Stimulated activated CD8-positive, alpha-beta memory T cell treated with anti-CD3 and anti-CD28 coated beads, Interleukin-2, amount 100 ng/mL, for 1 hour (primary cell): ENCODE measurements at places on chromosomes 11 and 22.

DNA sequence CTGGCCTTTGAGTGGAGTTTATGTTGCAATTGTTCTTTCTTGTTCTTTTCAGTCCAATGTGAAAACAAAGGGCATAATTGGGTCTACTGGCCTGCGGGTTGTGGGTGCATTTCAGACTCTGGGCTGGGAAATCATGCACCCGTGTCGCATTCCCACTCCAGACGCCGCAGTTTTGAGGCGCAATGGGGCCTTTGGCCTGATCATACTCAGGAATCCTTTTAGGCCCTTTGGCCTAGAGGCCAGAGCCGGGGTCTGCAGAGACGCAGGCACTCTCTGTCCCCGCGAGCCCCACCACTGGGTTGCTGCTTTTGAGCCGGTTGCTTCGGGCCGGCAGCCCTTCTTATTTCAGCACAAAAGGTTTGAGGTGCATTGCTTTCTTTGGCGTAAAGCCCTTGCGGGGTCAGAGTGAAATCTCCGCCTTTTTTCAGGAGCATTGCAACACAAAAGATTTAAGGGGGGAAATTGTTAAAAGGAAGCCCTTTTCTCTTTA lies 48.4 kb upstream of the DBX1 start:
- DNase-seq: no peak

DNA sequence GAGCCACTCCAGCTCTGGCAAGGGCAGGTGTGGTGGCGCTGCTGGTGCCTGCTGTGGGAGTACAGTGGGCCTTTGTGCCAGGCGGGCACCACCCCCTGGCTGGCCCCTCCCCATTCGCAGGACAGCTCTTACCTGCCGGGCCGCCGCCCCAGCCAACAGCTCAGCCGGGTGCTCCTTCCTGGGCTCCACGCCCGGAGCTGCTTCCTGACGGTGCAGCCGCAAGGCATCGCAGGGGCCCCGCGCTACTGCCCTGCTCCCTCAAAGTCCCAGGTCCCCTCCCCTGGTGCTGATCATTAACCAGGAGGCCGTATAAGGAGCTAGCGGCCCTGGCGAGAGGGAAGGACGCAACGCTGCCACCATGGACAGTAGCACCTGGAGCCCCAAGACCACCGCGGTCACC lies at the start of gene SLC5A1:
Gene SLC5A1, plus strand, starts transcription at position 338 of the 400 bp plus-strand sequence. Its CDS starts 21 bp downstream, at position 359.
- DNase-seq: no peak

DNA sequence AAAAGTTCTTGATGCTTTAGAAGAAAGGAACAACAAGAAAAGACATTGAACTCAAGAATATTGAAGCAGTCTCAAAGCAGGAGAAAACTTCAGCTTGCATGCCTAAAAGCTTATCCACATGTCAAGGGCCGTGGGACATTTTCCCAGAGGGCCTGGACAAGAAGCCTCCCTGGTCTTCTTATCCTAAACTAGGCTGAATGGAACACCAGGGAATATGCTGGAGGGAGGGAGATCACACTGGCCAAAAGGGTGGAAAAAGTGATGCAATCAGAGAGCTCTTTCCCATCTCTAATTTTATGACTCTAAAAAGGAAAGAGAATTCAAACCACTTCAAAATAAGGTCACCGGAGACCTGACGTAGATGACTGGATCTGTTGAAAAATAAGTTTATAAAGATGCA lies 107.2 kb downstream of the MPPED2 start:
- DNase-seq: no peak

GRCh38 chr11:66315921-66316811 lies 678 bp downstream of the CD248 start:
- DNase-seq: no peak

GRCh38 chr11:33723238-33723881 lies 12.9 kb downstream of the CD59 start:
- DNase-seq: no peak

- no peak for DNase-seq
Measured at GRCh38 chr11:101840704-101841103, 74.1 kb upstream of the CEP126 start.

DNA sequence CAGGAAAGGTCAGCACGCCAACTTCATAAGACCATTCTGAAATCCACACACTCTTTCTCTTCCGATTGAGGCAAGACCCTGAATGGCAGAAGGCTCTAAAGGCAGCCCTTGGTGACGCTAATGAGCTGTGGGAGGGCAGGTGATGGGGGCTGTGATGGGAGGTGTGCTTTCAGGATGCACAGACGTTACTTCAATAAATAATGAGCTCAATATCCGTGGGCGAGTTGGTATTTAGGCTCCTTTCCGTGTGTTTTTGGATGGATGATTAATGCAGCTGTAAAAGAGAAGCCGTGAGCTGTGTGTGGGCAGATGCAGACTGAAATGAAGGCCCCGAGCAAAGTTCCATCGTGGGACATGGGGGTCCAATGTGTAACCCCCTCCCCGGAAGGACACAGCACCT lies 130.6 kb upstream of the CSNK2A3 start:
- no peak for DNase-seq

DNA sequence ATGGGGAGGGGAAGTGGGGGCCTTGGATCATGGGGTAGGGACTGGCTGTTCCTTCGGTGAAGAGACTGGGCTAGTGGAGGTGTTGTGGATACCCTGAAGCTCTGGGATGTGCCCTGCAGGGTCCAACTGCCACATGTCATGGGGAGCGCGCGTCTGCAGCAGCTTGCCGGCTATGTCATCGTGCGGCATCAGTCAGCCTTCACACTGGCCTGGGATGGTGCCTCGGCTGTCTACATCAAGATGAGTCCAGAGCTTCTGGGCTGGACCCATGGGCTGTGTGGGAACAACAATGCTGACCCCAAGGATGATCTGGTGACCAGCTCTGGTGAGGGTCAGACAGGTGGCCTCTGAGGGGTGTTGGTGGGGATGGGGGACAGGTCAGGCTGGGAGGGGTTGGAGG lies 9.9 kb downstream of the OTOG start:
- DNase-seq: no peak

- no peak for DNase-seq
Measured at GRCh38 chr11:126404367-126404766, 48.9 kb downstream of the ST3GAL4 start.

GRCh38 chr22:45905326-45905923 lies 71.5 kb downstream of the WNT7B start:
- no peak for DNase-seq

GRCh38 chr11:114399490-114400215 lies 658 bp downstream of the C11orf71 start:
- DNase-seq: no peak

DNA sequence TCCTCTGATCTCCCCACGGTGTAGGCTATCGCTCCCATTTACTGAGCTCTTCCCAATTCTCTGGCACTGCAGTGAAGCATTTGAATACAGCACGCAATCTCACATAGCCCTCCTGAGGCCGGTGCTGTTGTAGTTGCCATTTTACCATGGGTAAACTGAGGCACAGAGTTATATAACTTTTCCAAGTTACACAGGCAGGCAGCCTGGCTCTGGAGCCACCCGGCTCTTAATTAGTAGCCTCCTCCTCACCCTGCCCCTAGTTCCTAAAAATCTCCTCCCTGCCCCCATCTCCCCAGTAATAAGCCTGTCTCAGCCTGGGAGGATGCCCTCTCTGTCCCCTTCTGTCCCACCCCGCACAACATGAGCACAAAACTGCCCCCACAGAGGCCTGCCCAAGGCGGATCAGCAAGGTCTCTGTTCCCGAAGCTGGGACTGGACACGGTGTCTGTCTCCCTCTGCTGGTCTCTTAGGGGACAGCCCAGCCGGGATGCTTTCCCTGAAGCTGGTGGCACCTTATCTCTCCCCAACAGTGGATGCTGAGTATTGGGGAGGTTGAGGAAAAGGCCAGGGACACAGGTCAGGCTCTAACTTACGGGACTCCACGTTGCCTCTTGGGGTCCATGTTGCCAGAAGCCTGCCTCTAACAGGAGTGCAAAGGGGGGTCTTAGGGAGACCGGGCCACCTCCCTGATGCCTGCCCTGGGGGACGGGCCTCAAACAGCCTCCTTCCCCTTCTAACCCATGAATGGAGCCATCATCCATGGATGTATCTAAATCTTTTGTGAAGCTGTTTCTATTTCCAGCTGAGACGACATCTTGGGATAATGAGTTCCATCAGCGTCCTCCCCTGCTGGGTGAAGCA lies 9.1 kb upstream of the CLCF1 start:
- peak; percentile 75 for DNase-seq

DNA sequence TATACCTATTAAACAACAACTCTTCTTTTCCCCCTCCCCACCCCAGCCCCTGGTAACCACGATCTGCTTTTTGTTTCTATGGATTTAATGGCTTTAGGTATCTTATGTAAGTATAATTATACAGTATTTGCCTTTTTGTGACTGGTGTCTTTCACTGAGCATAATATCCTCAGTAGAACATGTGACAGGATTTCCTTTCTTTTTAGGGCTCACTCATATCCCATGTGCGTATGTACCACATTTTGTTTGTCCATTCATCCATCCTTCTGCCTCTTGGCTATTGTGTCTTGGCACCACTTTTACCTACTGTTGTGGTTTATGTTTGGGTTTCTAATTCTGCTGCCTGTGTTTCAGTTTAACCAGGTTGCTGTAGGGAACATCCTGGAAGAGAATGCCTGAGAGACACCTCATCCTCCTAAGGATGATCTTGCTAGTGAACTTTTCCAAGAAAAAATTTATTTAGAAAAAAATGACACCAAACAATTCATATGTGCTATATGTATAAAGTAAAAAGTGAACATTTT lies 77.6 kb upstream of the SESN3 start:
- DNase-seq: no peak

DNA sequence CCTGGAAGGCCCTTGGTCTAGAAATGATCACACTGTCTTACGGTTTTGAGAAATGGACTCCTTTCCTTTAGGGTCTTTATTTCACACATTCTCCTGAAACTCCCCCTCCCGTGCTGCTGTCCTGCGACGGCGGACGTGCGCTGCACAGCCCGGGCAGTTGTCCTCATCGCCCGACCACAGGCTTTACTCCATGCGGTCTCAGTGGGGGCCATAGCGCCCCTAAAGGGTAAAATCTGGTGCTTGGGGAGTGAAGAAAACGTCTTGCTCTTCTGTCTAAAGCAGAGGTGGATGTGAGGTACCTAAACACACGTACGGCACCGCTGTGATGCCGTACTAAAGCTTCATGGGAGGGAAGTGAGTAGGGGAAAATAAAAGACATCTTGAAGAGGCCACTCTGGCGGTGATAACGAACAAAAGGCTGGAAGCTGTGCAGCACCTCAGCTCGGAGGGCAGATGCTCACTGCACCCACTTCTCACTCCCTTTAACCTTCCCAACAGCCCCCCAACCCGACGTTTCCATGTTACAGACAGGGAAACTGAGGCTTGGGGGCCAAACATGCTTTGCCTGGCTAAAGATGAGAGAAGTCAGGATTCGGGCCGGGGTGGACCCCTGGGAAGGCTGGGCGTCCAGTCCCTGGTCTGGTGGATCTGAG lies 22.6 kb downstream of the MPPED1 start:
- DNase-seq: no peak

GRCh38 chr22:20464096-20464614 lies 26.5 kb upstream of the SCARF2 start:
- DNase-seq: peak; percentile 30

- no peak for DNase-seq
Measured at GRCh38 chr11:71237853-71238252, 14.5 kb downstream of the SHANK2 start.

DNA sequence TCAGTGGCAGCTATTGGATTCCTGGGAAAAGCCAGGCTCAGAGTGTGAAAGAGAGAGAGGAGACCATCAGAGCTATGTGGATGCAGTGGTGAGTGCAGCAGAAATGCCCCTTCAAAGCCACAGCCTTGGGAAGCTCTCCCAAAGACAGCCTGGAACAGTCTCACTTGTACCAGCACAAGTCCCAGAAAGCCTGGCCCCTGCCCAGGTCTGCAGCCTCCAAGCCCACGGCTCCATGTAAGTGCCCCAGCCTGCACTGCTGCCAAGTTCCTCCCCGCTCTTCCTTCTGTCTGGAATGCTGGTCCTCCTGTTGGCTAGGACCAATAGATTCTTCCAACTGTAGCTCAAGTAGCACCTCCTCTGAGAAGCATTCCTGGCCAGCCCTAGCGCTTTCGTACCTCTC lies 539.7 kb downstream of the MIAT start:
- DNase-seq: no peak

DNA sequence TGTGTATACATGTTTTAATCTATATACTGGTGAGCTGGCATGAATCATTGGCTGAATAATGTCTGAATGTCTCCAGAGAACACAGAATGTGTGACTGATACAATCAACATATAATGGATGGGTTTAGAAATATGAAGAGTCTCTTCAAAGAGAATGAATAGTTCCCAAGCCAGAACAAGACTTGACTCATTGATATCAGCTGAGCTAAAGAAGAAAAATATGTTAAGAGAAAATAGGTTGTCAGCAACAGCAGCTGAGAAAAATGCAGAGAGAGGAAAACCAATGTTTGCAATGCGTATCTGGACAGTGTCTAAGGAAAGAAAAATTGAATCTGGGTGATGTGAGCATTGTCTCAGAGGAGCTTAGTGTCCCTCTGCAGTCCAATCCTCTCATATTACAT lies 1281.8 kb upstream of the TENM4 start:
- DNase-seq: no peak

- DNase-seq: no peak
Measured at GRCh38 chr11:111459506-111460270, 52.5 kb downstream of the BTG4 start.

- DNase-seq: no peak
Measured at GRCh38 chr11:58928691-58929090, 10.6 kb upstream of the GLYATL1 start.

DNA sequence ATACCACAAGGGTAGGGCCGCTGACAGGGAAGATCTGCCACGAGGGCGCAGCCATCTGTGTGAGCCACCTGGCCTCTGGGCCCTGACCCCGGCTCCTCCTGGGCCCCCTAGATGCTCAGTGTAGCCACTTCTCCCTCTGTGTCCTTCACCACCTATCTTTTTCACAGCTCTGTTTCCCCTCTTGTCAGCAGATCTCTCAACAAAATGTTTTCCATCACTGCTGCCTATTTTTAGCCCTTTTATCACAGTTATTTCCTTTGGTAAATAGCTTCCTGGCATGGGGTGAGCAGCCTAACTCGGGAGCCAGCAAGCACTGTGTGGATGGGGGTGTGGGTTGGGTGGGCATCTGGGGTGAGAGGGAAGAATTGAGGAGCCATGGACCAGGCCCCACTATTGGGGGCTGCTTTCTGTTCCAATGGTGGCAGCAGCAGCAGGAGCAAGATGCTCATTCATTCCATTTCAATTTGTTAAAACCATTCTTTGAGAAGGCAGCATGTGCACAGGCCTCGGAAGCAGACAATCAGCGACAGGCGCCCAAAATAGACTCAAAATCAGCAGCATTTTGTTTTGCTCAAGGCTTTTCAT lies 135.2 kb upstream of the NAV2 start:
- no peak for DNase-seq

GRCh38 chr11:118924591-118925585 lies 838 bp downstream of the BCL9L start:
- no peak for DNase-seq
